Effector memory CD8-positive, alpha-beta T cell (primary cell): ENCODE measurements at places on chromosomes 2 and 18.
A peak's percentile ranks its signal among the peaks of the same experiment; 100 is the strongest.

- DNase-seq = no peak
Observed at GRCh38 chr2:138013639-138014038, 49.4 kb downstream of the HNMT start.

- DNase-seq = no peak
Observed at GRCh38 chr2:145751629-145752028, 1231.7 kb upstream of the ZEB2 start.

DNA sequence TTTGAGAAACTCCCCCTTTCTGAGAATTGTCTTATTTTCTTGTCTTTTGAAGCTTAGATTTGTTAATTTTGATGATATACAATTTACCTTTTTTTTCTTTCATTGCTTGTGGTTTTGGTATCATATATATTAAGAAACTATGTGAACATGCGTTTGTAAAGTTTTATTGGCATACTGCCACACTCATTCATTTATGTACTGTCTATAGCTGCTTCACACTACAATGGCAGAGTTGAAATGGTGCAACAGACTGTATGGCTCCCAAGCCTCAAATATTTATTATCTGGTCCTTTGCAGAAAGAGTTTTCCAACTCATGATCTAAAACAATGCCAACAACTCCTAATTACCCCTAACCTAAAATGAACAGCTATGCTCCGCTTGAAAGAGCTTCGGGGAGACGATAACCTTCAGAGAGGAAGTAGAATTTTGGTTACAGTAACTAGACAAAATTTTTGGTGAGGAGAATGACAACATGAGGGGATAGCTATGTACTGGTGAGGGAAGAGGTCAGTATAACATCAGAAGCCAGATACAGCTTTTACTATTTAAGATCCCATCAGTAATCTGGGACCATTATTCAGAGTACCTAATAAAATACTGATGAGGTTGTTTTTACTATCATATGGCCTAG is 16.1 kb downstream of the PPP3R1 start:
- no peak for DNase-seq

GRCh38 chr2:44778671-44779476 is 162.6 kb upstream of the SIX3 start:
- no peak for DNase-seq

- no peak for DNase-seq
Observed at GRCh38 chr18:74682141-74682990, 84.7 kb downstream of the ZNF407 start.

GRCh38 chr2:190382851-190383250 is 25.3 kb upstream of the MFSD6 start:
- DNase-seq = peak; percentile 37

- no peak for DNase-seq
Observed at GRCh38 chr18:73670039-73670438, 477.6 kb downstream of the FBXO15 start.

GRCh38 chr18:23737578-23737977 is 48.3 kb downstream of the LAMA3 start:
- no peak for DNase-seq

GRCh38 chr18:10121028-10121427 is 207.2 kb downstream of the VAPA start:
- no peak for DNase-seq

- DNase-seq = no peak
Observed at GRCh38 chr18:35618696-35619095, 37.2 kb downstream of the GALNT1 start.

DNA sequence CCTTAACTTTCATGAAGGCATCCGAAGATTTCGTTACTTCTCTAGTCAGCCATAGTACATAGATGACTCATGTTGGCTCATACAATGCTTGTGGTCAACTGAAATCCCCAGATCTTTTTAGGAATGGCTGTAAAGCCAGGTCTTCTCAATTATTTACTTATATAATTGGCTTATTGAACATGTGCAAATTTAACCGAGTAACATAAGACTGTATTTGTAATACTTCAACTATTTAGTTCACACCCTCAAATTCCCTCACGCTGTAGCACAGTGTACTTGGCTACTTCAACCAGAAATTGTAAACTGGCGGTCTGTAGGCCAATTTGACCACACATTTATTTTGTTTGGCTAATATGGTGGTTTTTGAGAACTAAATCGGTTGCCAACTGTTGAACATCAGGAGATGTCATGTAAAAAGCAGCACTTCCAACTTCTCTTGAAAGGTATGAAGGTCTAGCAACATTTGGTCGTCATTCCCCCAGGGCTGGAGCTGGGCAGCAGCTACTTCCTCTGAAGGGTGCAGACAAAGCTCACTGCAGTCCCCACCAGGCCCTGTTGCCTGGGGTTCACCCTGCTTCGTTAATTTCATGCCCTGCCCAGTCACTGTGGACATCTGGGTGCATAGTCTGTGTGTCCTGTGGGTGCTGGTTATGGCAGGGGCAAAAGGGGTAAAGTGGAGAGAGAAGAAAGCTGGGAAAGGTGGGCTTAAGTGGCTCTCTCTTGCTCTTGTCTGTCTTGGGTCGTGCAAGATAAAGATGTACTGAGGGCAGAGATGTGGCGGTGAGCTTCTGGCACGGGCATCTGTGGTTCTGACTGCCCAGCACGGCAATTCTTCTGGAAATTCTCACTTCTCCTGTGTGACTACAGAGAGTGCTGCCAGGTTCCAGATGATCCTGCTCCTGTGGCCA is 3.2 kb upstream of the SH3RF3 start:
- DNase-seq = no peak

DNA sequence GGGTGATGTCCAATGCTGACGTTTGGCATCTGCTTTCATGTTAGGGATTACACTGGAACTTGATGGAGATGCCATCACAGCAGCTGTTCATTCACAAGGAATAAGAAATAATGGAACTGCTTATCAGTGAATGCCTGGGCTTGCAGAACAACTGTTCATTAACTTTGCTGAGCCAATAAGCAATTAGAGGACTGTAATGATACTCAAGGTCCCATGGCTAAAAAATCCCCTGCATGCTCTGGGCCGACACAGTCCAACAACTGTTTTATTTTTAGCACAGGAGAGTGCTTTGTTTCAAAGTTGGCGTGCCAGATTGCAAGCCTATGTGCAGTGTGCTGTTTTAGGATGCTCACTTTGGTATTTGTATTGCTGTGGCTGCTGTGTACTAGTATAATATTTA is 408.0 kb upstream of the RGPD4 start:
- DNase-seq = no peak

DNA sequence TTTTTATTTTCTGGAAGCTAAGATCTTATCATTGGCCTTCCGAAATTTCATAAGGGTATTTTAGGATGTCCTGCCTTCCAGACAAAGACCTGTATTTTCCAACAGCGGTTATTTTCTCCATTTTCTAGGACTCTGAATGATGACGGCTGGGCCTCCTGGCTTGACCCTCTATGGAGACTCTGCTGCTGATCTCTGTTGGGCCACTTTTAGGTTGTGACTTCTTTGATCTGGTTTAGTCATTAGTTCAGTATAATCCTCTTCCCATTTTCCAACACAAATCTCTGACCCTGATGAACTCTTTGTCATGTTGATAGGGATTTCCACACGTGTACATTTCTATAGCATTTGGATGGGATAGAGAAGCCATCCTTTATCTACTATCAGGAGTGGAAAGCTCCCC is 93.7 kb downstream of the HS1BP3 start:
- DNase-seq = no peak

DNA sequence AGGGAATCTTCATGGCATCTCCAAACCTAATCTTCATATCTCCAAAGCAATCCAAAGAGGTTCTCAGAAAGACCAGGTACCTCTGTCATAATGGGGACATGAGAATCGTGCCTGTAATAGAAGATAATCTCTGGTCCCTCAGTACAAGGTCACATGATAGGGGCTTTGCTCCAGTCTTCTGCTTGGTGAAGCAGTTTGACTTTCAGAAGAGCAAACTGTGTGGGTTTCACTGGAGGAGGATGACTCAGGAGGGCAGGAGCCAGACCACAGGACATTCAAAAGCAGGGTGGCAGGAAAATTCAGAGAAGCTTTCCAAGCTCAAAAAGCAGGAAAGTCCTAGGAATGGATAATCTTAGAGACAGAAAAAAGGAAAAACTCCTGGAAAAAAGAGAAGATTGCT is 10.6 kb upstream of the PAX3 start:
- no peak for DNase-seq

- DNase-seq = peak; percentile 14
Observed at GRCh38 chr2:27735263-27735904, 36.1 kb upstream of the MRPL33 start.
